Activated CD8-positive, alpha-beta T cell treated with anti-CD3 and anti-CD28 coated beads for 36 hours (primary cell): ENCODE measurements at places on chromosomes 4 and X. TPM values are rescaled to one million over a fixed set of nuclear protein-coding genes. Genes with fewer than 3 reads are reported as not detected.

GRCh38 chr4:76535603-76536372 lies 100.8 kb downstream of the SHROOM3 start:
- no peak overlapping the region for H3K27ac ChIP-seq
- H3K4me3 ChIP-seq: no peak overlapping the region
- DNase-seq: no peak
- no peaks in the 10 kb centered on the region for H3K36me3 ChIP-seq

GRCh38 chr4:98150092-98150761 lies 7.0 kb upstream of the STPG2 start:
- H3K27me3 ChIP-seq: no peaks in the 10 kb centered on the region
- no peak for DNase-seq
- H3K4me1 ChIP-seq: peaks cover 14% of the 10 kb centered on the region
- no peak overlapping the region for H3K4me3 ChIP-seq

FRMPD4 gene
- total RNA-seq: not detected

BST1 gene
- total RNA-seq: 0.65 TPM

SHROOM3 gene
- not detected for total RNA-seq

GRCh38 chrX:39815631-39816030 lies 282.1 kb downstream of the BCOR start:
- DNase-seq: peak; percentile 58
- H3K27me3 ChIP-seq: no peaks in the 10 kb centered on the region
- H3K36me3 ChIP-seq: no peaks in the 10 kb centered on the region
- H3K4me3 ChIP-seq: no peak overlapping the region

DNA sequence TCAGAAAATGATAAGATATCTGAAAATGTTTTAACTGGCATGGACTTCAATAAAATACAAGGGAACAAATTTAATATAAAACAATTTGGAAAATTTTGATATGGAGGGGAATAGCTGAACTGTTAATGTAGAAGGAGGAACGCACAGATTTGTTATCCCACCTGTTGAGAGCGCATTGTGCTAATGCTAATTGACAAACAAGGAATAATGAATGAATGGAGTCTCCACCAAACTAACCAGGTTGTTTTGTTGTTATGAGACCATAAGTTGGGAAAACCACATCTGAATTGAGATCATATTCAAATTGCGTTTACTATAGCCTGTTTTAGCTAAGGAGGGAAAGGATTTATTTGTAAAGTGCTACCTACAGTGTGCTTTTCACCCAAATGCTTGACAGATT lies 195.6 kb downstream of the ADGRL3 start:
- H3K4me3 ChIP-seq: no peak overlapping the region
- H3K27me3 ChIP-seq: no peaks in the 10 kb centered on the region
- DNase-seq: no peak
- H3K4me1 ChIP-seq: no peaks in the 10 kb centered on the region

SMIM43 gene
- not detected for total RNA-seq

TMEM144 gene
- 0.09 TPM for total RNA-seq

IGSF1 gene
- not detected for total RNA-seq

DNA sequence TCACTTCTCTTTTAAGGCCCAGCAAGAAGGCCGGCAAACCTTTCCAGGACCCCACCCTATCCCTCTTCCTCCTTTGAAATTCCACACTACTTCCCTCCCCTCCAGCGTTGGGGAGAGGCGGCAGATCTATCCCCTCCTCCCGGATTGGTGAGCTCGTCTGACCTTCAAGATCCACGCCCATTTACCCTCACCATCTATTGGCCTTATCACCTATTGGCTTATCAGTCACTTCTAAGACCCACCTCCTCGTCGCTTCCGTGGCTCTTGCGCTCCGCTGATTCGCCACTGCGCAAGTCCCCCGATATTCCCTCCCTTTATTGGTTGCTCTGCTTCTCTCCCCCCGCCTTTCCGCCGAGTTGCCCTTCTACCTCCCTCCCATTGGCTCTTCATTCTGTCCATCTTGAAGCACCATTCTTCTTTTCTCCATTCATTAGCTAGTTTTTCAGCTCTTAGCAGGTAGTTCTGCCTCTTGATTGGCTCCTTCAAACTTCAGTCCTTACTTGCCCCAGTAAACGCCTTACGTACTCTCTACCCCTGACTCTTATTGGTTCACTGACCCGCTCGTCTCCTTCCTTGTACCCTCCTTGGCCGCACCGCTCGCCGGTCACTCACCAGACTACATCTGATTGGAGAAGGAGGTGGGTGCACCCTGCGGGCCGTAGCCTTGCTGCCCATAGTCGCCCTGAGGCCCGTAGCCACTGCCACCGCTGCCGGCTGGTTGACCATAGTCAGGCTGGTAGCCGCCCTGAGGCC lies 4.8 kb upstream of the PRICKLE3 start:
- peak overlapping the region; percentile 86 for H3K4me3 ChIP-seq
- H3K27me3 ChIP-seq: no peaks in the 10 kb centered on the region
- H3K36me3 ChIP-seq: no peaks in the 10 kb centered on the region
- peaks cover 26% of the 10 kb centered on the region for H3K4me1 ChIP-seq

TSC22D3 gene
- total RNA-seq: 47.2 TPM

GRCh38 chrX:47158131-47158530 lies 13.1 kb downstream of the RBM10 start:
- no peak for DNase-seq
- peaks cover 6% of the 10 kb centered on the region for H3K4me1 ChIP-seq

DNA sequence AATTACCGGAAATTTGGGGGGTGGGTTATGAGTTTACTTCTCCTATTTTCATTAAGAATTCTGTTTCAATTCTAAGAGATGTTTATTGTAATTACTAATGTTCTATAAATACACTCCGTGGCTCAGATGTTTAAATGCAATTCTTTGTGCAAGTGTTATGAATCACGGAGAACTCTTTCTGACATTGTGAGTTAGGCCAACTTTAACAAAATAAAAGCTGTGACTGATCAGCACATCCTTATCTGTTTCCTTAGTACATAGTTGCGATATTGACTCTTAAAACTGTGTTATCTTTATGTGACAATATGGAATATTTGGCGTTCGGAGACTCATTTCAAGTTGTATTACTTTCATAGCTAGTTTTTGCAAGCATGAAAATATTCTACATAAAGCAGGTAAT lies 902 bp downstream of the KLHL4 start:
- H3K36me3 ChIP-seq: no peaks in the 10 kb centered on the region
- no peaks in the 10 kb centered on the region for H3K4me1 ChIP-seq
- no peak for DNase-seq
- H3K4me3 ChIP-seq: no peak overlapping the region

DNA sequence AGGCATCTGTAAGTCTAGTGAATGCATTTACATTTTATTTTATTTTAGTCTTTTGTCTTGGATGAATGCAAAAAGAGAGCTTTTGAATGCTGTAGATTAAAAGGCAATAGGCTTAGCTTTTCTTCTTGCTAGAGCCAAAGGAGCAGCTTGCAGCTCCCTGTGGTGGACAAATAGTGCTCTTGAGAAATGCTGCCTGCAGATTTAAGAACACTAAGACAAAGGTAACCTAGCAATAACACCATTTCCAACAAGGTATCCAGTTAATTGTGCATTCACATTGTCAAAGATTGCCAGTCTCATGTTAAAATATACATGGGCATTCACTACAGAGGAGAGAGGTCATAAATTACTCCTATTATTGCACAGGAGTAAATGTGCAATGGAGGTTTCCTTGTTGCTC lies 859.2 kb upstream of the PRKX start:
- DNase-seq: no peak
- no peak overlapping the region for H3K4me3 ChIP-seq
- H3K27ac ChIP-seq: no peak overlapping the region
- no peaks in the 10 kb centered on the region for H3K36me3 ChIP-seq
- no peaks in the 10 kb centered on the region for H3K27me3 ChIP-seq

NDNF gene
- total RNA-seq: 0.34 TPM

DNA sequence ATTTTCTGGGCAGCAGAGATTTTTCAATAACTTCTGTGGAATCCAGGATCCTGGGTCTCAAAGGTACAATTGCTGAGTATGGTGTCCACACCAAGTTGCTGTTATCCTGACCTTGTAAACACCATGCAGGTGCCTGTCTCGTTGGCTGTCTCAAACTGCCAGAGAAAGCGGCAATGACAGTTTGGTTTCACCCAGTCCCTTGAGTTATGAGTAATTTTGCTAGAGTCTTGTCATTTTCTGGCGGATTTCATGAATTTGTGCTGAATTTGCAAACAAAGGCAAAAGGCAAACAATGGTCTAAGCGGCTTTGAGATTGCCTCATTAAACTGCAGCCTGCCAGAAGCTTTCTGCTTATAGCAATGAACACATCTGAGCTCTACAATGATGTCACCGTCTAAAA lies 847.9 kb downstream of the RAB28 start:
- no peak for DNase-seq
- H3K27me3 ChIP-seq: peaks cover 7% of the 10 kb centered on the region
- no peaks in the 10 kb centered on the region for H3K36me3 ChIP-seq
- no peaks in the 10 kb centered on the region for H3K4me1 ChIP-seq
- no peak overlapping the region for H3K27ac ChIP-seq

- no peak for DNase-seq
- H3K4me3 ChIP-seq: no peak overlapping the region
- no peak overlapping the region for H3K27ac ChIP-seq
- no peaks in the 10 kb centered on the region for H3K36me3 ChIP-seq
Observed at GRCh38 chr4:183248201-183248600, 71.9 kb downstream of the CLDN22 start.

TENM3 gene
- not detected for total RNA-seq

- H3K36me3 ChIP-seq: no peaks in the 10 kb centered on the region
- no peak for DNase-seq
- H3K27me3 ChIP-seq: no peaks in the 10 kb centered on the region
- no peak overlapping the region for H3K4me3 ChIP-seq
- no peaks in the 10 kb centered on the region for H3K4me1 ChIP-seq
Observed at GRCh38 chr4:20017070-20017776, 234.5 kb upstream of the SLIT2 start.

DNA sequence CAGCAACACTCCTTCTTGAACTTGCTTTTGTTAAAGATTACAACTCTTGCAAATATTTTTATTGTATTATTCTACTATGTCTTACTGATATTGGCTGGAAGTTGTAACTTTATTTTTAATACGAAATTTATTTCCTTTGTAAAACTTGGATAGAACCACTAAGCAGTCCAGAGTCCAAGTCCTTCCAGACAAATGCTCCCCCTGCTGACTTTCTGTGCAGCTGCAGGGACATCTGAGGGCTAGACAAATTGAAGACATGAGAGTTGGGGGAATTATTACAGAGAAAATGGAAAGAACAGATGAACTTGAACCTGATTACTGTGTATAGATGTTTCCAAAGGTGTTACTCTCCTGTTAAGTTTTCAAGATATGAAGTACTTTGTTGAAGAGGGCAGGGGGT lies 238.8 kb downstream of the GRIA3 start:
- no peaks in the 10 kb centered on the region for H3K4me1 ChIP-seq
- H3K4me3 ChIP-seq: no peak overlapping the region
- no peak for DNase-seq
- H3K36me3 ChIP-seq: no peaks in the 10 kb centered on the region

GRCh38 chr4:179095585-179096221 lies 1653.5 kb upstream of the AGA start:
- no peak overlapping the region for H3K4me3 ChIP-seq
- no peak overlapping the region for H3K27ac ChIP-seq
- no peaks in the 10 kb centered on the region for H3K36me3 ChIP-seq
- H3K27me3 ChIP-seq: no peaks in the 10 kb centered on the region
- no peaks in the 10 kb centered on the region for H3K4me1 ChIP-seq
- peak; percentile 3 for DNase-seq

- H3K27ac ChIP-seq: no peak overlapping the region
- H3K4me1 ChIP-seq: no peaks in the 10 kb centered on the region
- no peak for DNase-seq
- no peaks in the 10 kb centered on the region for H3K36me3 ChIP-seq
- no peaks in the 10 kb centered on the region for H3K27me3 ChIP-seq
Observed at GRCh38 chr4:27763830-27764525, 903.3 kb downstream of the STIM2 start.

- no peak overlapping the region for H3K4me3 ChIP-seq
- peaks cover 18% of the 10 kb centered on the region for H3K4me1 ChIP-seq
- H3K27me3 ChIP-seq: no peaks in the 10 kb centered on the region
- no peaks in the 10 kb centered on the region for H3K36me3 ChIP-seq
Observed at GRCh38 chrX:23883737-23884354, 23.9 kb downstream of the APOO start.

DNA sequence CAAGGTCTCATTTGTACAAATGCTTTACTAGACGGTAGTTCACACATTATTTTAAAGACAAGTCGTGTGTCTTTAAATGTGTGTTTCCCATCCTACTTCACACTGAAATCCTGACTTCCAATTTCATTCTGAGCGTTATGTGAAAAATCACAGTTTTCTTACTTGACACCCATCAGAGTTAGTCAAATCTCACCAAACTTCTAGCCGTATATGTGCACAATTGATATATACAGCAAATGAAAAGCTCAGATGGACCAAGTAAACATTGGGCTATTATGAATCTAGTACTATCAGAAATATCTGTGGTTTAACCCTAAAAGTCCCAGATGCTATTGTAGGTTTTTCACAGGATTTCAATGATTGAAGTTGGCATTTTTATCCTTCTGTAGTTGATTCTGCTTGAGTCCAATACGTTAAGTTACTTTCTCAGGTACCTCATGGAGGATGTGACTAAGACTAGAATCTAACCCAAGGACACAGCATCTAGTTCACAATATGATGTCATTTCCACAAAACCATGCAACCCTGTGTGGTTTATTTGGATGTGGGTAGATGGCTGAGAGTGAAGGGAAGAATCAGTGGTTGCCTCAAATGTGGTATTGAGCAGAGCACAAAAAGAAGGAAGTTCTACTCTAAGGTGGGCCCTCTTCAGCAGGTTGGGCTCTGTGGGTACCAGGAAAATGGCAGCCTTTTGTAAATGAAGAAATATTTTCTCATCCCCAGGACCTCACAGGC lies 22.1 kb upstream of the TRIM60 start:
- H3K4me3 ChIP-seq: no peak overlapping the region
- H3K27me3 ChIP-seq: peaks cover 6% of the 10 kb centered on the region
- peaks cover 12% of the 10 kb centered on the region for H3K4me1 ChIP-seq
- H3K36me3 ChIP-seq: no peaks in the 10 kb centered on the region
